ENCODE measurements at places on chromosomes 2 and 18. TPM values are rescaled to one million over a fixed set of nuclear protein-coding genes. Genes with fewer than 3 reads are reported as not detected.

Gene IL36RN
- not detected for total RNA-seq

Gene LBX2
- total RNA-seq: 6.7 TPM

Gene ATOH8
- 2.4 TPM for total RNA-seq

Gene GALNT14
- total RNA-seq: 217 TPM

Gene MAP2
- 31.8 TPM for total RNA-seq

Gene PRKAG3
- total RNA-seq: not detected

Gene GAL3ST2
- 1.0 TPM for total RNA-seq

Gene SAG
- not detected for total RNA-seq

Gene RBM45
- 7.9 TPM for total RNA-seq

Gene GMCL1
- total RNA-seq: 9.0 TPM

Gene CXCR2
- total RNA-seq: not detected

Gene DNAH7
- not detected for total RNA-seq

Measured in mesangial cell (primary cell).